ENCODE measurements at places on chromosomes 12 and 14.

DNA sequence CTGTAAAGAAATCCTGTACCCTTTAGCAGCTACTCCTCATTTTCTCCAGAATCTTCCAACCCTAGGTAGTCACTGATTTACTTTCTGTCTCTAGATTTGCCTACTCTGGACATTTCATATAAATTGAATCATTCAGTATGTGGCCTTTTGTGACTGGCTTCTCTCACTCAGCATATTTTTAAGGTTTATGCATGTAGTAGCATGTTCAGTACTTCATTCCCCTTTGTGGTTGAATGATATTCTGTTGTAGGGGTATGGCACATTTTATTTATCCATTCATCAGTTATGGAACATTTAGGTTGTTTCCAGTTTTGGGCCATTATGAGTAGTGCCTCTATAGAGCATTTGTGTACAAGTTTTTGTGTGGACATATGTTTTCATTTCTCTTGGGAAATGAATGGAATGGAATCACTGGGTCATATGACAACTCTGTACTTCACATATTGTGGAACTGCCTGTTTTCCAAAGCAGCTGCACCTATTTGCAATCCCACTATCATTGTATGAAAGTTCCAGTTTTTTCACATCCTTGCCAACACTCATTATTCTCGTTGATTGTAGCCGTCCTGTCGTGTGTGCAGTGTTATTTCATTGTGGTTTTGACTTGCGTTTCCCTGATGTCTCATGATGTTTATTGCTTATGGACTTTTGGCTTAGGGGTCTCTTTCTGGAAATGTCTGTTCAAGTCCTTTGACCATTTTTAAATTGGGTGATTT, 57.2 kb downstream of the ATF7IP start:
- DNase-seq: no peak

GRCh38 chr12:56753566-56753965, 1.4 kb upstream of the PRIM1 start:
- no peak for DNase-seq

- DNase-seq: no peak
Observed at GRCh38 chr12:570921-571794, 92.1 kb downstream of the NINJ2 start.

DNA sequence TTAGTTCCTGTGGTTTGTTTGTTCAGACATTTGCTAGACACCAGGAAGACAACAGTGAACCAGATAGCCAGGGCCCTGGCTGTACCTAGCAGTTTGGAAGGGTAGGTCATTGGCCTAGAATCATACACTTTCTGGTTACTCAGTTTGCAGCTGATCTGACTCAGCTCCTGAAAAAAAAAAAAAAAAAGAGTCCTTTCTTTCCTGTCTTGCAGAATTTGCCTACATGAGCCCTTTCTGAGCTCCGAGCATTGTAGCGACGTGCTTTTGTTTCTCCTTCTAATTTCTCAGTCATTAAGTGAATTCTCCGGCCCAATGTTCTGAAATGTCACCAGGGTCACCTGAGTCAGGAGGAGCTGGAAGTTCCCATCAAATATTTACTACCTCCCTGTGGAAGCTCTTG, 2.4 kb downstream of the CABP1 start:
- no peak for DNase-seq

DNA sequence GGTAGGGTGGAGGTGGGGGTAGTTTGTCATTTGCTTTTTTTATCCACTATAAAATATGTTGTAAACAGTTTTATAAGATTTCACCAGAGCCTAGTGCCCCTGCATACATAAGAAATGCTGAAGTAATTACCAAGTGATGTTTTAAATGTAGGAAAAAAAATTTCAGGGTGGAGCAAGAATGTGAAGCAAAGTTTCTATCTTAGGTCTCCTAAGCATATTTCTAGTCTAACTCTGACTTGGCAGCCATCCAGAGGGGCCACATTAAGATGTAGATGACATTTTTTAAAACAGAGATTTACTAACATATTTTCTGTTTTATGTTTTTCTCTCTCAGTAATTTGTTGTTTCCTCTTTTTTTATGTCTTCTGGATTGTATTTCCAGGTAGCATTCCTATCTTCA, 15.8 kb upstream of the KRAS start:
- no peak for DNase-seq

DNA sequence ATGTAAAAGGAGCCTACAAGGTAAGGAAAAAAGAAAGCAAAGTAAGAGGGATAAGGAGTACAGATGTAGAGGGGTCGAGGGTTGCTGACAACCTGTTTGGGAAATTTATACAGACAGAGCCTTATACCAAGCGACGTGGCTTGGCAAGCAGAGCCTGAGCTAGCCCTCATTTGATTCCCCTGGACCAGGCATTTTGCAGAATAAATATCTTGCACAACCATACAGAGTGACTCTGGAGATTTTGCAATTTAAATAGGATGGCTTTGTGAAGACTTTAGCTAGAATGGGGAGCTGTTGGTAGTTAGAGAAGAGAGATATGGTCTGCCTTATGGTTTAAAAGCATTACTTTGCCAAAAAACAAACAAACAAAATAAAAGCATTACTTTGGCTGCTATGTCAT, 11.1 kb upstream of the ANO6 start:
- no peak for DNase-seq

DNA sequence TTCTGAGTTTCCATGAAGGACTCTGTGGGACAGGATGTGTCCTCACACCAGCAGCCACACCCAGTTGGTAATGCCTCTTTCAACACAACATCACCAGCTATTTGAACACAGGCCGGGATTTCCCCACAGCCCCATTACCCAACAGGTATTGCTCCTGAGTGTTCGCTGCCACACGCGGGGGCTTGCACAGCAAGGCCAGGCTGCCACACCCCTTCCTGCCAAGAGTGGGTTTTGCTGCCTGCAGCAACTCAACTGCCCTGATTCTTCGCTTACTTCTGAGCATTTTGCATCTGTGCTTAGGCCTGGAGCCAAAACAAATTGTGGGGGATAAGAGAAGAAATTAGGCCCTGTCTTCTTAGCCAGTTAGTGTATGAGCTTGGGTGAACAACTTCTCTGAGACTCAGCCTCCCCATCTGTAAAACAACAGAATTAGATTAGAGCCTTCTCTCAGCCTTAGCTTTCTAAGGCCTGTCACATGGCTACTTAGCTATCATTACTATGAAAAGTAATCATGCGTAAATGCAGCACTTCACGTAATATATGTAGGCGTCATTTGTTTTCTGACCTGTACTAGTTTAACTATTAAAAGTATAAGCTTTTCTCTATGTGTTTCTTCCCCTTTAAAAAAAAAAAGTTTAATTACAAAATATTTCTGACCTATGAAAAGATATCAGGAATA, 20.0 kb downstream of the CKAP4 start:
- DNase-seq: peak; percentile 48

- DNase-seq: no peak
Observed at GRCh38 chr12:113204804-113205203, 16.5 kb upstream of the TPCN1 start.

- DNase-seq: no peak
Observed at GRCh38 chr14:33163109-33163508, 224.4 kb downstream of the NPAS3 start.

DNA sequence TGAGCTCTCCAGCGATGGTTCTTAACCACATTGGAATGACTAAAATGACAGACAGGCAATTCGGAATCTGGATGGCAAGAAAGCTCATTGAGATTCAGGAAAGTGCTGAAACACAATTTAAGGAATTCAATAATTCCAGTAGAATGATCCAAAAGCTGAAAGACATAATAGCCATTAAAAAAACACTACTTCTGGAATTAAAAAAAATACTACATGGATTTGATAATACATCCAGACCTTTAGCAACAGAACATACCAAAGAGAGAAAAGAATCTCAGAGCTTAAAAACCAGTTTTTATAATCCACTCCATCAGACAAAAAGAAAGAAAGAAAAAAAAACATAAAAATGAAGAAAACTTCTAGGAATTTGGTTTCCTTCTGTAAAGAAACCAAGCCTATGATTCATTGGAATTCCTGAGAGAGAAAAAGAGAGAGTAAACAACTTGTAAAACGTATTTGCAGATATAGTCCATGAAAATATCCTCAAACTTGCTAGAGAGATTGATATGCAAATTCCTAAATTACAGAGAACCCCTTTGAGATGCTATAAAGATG, 52.8 kb downstream of the SLCO1B1 start:
- DNase-seq: no peak

DNA sequence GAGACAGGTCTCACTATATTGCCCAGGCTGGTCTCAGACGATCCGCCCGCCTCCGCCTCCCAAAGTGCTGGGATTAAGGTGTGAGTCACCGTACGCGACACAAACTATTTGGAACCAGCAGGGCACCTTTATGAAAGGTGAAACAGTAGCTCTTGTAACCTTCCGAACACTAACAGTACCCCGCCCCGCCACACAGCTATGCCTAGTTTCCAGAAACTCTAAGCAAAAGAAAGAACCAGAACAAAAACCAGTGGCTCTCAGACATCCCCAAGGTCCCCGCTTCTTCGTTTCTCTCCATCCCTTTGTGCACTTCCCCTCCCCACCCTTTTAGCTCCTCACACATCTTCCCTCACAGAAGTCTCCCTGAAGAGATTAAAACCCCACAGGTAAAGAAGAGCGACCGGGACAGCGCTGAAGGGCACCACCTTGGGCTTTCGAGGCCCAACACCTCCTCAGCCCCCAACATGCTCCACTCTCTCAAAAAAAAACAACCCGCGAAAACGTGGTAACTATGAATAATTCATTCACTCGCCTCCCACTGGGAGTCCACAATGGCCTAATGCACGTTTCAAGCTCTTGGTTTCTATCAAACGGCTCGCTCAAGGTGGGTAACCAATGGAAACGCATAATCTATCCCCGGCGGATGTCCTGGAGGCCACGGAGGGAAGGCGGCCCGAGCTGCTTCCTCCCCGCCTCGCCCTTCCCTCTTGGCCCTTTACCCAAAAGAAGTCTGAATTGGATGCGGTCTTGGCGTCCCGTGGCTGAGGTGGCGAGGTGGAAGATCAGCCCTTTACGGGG, 877 bp downstream of the BAG5 start:
- peak; percentile 43 for DNase-seq

DNA sequence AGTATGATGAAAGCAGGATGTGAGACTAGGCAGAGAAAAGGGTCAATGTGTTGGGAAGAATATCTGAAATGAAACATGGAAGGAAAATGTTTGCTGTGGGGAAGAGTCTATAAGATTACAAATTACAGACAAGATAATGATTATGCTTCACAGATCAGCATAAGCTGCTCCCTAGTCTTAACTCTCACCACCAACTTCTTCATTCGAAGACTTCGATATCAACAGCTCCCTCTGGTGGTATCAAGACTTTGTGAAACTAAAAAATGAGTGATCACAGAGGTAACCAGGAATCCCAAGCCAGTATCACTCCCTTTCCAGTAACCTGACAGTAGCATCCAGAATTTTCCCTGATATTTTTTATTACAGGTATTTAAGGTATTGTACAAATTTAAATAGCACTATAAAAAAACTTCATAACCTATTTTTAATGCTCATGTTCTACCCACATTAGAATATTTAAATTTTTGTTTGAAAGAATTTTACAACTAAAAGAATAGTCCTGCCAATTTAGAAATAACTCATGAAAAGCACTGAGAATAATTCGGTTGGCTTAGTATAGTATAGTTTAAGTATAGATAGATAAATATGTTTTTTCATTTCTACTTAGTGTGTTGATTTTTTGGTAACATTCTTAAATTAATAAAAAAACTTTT, 84.4 kb downstream of the C2CD5 start:
- DNase-seq: no peak

DNA sequence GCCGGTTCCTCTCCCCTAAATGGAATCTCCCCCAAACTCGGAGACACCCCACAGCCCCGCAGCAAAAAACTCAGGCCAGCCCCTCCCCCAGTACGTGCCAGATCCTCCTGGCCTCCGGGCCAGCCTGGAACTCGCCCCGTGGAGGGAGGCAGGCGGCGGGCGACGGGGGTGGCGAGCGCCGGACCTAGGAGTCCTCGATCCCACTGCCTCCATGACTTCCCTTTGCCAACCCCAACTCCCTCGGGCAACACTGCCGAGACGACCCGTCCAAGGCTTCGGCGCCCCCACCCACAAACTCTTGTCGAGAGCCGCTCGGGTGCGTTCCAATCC, 400 bp downstream of the ADCY6 start:
- DNase-seq: no peak

GRCh38 chr12:3148366-3149000, 71.3 kb downstream of the TSPAN9 start:
- no peak for DNase-seq

DNA sequence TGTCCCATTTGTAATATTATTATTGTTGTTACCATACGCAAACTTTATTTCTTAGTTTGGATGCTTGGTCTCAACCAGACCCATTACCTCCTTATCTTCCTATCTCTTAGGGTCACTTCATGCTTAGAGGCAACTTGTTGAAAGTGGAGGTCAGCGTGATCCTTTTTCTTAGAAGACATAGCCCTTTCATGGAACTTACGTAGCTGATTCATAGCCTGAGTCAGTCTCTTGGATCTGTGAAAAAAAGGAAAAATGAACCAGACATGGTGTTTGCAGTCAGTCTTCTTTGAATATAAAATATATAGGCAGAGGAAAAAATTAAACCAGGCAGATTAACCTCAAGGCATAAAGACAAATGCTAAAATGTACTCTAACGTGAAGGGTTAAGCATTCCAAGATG, 613.7 kb downstream of the DIO2 start:
- DNase-seq: no peak

DNA sequence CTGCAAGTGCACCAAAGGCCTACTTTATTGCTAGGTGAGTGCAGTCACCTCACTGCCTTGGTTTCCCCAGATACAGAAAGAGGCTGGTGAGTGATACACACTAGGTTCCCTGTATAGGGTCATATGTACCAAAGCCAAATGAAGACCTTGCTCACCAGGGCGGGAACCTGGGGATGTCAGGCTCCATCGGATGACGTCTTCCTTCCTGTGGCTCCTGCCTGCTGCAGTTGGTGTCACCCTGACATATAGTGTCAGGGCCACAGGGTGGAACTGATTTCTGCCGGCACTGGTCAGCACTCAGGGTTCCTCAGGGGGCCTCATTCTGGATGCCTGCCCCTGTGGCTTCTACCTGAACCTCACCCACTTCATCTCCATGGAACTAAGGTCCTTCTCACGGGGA, 43.1 kb downstream of the PLEKHG3 start:
- DNase-seq: no peak

- no peak for DNase-seq
Observed at GRCh38 chr12:29072631-29073030, 76.4 kb upstream of the FAR2 start.

- no peak for DNase-seq
Observed at GRCh38 chr12:19138956-19139355, 9.4 kb downstream of the PLEKHA5 start.

- no peak for DNase-seq
Observed at GRCh38 chr14:35213869-35214387, 78.3 kb upstream of the PSMA6 start.

- no peak for DNase-seq
Observed at GRCh38 chr12:127070515-127071157, 1196.3 kb upstream of the TMEM132C start.

- no peak for DNase-seq
Observed at GRCh38 chr14:36741858-36742257, 80.2 kb downstream of the PAX9 start.
